Tongue (tissue), 3 donors: ENCODE measurements at places on chromosomes 2 and 18.

- no peak for DNase-seq
Measured at GRCh38 chr2:103179798-103180197, 418.0 kb downstream of the TMEM182 start.

DNA sequence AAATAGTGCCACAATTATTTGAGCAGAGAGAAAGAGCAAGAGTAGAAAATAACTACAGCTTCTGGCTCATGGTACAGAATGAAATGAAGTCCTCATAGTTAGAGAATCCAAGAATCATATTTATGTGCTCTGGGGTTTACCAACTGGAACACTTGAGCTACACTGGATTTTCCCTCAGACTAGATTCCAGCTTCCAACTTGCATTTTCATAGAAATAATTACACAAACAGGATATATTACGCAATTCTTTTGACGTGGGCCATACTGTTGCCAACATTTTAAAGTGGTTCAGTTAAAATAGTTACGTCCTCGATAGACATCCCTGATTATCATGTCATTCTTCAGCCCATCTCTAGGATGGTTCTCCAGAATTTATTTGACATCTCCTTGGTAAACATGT lies 129.2 kb downstream of the ETAA1 start:
- peak; percentile 47 for DNase-seq

DNA sequence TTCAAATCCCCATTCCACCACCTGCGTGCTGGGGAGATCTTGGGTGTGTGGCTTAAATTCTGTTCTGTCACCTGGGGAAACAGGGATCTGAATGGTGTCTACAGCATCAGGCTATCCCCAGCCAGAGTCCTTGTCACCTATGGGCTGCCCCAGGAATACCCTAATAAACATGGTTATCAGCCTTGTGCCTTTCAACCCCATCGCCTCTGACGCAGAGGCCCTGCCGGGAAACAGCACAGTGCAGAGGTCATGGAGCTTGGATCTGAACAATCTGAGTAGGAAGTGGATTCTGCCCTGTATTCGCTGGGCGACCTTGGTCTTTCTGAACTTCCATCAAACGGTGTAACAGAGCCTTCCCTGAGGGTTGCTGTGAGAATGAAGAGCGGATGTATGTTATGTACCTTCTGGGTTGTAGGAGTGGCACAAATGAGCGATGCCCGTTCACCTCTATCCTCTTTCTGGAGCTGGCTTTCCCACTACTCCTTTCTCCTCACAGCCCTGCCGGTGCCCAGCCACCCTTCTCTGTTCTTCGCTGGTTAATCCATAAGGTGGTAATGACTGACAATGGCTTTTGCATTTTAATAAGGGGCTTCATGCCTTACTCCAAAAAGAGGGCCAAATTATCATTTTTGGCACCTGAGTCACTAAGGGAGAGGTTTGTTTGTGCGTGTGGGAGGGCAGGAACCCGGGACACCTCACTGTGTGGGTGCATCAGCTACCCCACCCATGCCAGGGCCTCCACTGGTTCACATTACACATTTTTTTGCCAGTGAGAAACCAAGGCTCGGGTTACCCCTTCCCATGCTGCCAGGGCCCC lies 256.5 kb downstream of the MYCN start:
- DNase-seq, result no peak

- DNase-seq, result no peak
Measured at GRCh38 chr2:233840520-233840919, 13.8 kb downstream of the HJURP start.

DNA sequence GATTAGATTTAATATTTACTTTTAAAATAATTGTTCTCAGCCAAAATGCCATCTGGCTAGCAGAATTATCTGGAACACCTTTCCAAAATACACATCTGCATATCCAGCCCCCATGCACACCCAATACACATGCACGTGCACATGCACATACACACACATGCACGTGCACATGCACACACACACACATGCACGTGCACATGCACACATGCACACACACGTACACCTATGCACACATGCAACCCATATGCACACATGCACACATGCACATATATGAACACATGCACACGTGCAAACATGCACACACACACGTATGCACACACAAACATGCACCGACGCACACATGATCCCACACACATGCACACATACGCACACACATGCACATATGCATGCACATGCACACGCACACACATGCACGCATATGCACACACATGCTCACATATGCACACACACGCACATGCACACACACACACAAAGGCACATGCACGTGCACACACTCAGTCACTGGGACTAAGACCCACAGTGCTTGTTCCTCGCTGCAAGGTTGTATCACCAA lies 53.5 kb downstream of the COPS8 start:
- no peak for DNase-seq

DNA sequence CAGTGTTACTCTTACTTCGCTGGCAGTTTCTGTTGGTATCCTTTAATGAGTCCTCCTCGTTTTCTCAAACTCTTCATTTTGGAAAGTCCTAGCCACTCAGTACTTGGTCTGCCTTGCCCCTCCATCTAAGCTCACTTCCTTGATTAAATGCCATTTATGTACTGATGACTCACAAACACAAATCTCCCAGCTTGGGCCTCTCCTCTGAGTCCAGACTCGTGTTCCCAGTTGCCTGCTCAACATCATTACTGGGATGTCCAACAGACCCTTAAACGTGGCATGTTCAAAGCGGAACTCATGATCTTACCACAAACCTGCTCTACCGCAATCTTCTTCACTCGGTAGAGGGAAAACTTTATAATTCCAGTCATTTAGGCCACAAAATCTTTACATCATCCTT lies 13.8 kb upstream of the CCDC68 start:
- DNase-seq, result no peak

DNA sequence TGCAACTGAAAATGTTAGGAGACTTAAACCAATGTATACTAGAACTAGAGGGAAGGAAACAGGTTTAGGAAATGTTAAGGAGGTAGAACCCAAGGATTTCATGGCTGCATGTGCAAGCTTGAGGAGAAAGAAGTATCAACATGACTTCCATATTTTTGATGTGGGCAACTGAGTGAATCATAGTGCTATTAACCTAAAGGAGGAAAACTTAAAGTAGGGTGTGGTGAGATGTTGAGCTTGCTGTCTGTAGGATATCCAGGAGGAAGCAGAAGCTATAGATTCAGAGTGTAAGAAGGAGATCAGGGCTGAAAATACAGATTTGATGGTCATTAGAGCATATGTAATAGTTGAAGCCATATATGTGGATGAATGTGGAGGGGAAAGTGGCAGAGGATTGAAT lies 31.5 kb downstream of the NDC80 start:
- DNase-seq, result no peak

- DNase-seq, result peak; percentile 75
Measured at GRCh38 chr2:95231723-95232122, 24.4 kb downstream of the ZNF892 start.

- no peak for DNase-seq
Measured at GRCh38 chr2:72897785-72898584, 10.8 kb downstream of the SPR start.

GRCh38 chr18:78977637-78978348 lies 1.8 kb upstream of the SALL3 start:
- DNase-seq, result no peak

DNA sequence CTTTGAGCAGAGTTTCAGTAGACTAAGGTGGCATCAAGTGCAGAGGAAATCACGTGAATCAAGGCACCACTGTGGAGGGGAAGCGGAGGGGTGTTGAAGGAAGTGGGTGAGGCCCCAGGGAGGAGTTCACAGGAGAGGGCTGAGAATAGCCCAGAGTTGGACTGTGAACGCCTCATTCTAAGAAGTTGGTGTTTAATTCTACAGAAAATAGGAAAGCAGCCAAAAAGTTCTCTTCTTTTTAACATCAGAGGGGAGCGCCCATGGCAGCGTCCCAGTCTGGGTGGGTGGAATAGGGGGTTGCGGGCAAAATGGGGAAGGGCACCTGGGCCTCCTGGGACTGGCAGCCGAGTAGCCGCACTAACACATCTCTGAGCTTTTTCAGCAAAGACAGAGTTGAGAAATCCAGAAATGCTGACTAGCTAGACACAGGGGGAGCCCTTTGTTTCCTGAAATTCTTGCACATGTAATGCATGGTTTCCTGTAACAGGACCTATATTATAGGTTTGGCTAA lies 97.0 kb downstream of the NEB start:
- no peak for DNase-seq
